ENCODE measurements at places on chromosomes 16 and 17.

DNA sequence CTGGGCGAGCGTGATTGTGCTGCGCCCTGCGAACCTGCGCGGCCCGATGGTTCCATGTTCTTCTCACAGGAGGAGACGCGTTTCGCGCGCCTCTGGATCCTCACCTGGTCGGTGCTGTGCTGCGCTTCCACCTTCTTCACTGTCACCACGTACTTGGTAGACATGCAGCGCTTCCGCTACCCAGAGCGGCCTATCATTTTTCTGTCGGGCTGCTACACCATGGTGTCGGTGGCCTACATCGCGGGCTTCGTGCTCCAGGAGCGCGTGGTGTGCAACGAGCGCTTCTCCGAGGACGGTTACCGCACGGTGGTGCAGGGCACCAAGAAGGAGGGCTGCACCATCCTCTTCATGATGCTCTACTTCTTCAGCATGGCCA, 1.0 kb downstream of the FZD2 start:
- no peak for DNase-seq

DNA sequence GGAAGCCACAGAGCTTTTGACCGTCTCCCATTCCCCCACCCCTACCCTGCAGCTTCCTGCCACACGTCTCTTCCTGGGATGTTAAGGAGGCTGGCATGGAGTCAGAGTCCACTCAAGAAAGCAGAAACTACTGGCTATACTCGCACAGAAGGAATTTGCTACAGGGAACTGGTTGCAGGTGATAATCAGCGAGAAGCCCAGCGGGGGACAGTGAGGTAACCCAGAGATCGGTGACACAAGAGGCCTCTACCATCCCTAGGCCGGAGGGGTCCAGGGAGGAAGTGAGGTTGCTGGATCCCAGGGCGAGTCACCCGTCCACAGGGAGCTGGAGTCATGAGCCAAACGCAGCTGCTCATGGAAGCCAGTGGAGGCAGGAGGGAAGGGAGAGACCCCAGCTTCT, 93.7 kb downstream of the SDK2 start:
- DNase-seq = no peak

DNA sequence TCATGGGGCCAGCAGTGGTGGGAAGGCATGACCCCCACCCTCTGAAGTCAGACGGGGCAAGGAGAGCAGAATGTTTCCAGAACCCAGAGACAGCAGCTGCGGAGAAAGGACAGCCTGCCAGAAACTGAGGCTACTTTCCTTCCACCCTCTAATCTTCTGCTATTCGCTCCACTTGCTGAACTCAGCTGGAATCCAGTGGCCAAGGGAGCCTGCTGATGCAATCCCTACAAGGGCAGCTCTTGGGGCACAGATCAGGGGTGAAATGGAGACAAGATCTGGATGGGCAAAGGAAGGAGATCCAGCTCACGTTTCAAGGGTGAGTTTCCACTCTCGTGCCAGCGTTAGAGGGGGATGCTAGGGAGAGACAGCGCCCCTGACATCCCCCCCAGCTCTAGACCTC, 479.1 kb downstream of the SLC39A11 start:
- no peak for DNase-seq

GRCh38 chr16:89257281-89257731, 39.8 kb downstream of the ZNF778 start:
- no peak for DNase-seq

DNA sequence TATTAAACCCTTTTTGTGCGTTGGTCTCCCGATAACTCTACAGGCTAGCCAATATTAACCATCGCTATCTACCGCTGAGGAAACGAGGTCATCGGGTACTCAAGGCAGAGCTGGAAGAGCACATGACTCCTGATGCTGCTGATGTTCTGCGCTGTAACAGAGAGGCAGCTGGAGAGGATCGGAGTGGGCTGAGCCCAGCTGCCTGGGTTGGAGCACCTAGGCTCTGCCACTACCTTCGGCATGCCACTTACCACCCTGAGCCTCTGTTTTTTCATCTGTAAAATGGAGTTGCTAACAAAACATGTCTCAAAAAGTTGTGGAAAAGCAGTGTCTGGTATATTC, 432 bp upstream of the SLC46A1 start:
- no peak for DNase-seq

DNA sequence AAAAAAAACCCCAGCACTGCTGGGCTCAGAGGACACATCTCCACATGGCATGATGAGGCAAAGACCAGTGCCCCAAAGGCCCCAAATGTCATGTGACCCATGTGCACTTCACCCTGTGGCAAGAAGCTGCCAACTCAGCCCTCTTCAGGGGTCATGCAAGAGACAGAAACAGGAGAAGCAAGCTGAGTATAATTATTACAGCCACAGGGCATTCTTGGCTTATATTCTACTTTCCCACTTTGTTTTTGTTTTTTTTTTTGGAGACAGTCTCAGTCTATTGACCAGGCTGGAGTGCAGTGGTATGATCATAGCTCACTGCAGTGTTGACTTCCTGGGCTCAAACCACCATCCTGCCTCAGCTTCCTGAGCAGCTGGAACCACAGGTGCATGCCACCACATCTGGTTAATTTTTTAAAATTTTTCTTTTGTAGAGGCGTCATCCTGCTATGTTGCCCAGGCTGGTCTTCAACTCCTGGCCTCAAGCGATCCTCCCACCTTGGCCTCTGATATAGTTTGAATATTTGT, 32.7 kb upstream of the LITAF start:
- DNase-seq = no peak

DNA sequence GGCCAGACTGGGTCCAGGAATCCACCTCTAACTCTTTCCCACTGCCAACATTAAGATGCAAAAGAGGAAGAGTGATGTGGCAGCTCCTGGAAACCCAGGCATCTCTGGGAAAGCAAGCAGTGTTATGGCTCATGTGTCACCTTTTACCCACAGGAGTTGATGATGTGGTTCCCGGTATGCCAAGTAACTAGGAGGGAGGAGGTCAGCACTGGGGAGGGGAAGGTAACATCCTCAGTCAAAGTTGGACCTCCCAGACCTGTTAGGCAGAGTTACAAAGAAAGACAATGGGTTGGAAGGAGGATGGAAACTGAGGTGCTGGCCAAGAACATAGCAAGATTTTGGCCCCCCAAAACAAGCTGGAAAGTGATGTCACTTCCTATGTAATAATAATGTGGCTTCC, 11.4 kb downstream of the KRABD2 start:
- DNase-seq = no peak

GRCh38 chr16:26134588-26134987, 442.8 kb downstream of the HS3ST4 start:
- DNase-seq = no peak

GRCh38 chr17:7961421-7961820, 29.4 kb downstream of the CNTROB start:
- no peak for DNase-seq

DNA sequence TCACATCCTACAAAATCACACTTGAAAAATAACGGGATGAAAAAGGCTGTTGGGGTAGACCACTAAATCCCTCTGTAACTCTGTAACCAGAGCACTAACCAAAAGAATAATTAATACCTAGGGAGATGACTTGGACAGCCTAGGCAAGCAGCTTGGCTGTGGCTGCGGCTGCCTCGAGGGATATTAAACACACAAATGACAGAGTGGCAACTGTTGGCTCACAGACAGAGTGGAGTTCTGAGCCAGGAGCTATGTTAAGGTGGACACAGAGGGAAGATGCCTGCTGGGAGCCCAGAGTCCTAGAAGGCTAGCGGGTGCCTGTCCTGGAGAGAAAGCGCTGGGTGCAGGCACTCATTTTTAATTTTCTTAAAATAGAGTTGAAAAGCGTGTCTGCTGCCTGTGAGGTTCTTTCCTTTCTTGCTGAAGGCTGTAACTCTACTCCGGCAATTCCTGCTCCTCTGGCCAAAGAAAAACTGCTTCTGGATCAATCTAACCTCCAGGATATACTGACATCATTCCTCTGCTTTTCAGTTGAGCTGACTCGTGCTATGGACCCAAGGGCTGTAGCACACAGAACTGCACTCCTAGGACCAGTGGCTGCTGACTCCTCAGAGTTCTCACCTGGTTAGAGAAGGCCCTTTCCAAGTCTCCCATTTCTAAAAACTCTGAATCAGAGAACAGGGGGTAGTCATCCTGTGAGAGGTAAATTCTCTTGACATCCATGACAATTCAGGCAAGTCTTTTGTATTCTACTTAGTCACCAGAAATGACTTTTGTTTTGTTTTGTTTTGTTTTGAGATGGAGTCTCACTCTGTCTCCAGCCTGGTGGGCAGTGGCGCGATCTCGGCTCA, 147.9 kb downstream of the STX8 start:
- no peak for DNase-seq

DNA sequence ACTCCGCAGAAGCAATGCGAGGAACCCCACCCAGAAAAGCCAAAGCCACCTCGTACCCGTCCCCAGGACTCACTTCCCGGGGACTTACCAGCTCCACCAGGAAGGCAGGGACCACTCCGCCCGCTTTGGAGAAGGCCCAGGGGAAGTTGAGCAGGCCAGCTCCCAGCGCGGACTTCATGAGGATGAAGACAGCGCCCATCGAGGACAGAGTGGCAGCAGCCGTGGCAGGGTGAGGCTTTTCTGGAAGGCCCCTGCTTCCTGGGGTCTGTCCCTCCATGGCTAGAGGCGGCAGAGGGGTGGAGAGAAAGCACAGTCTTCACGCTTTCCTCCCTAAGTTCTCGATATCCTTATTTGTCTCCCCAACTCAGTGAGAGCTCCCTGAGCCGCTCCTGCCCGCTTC, 714 bp downstream of the SLC38A8 start:
- no peak for DNase-seq

DNA sequence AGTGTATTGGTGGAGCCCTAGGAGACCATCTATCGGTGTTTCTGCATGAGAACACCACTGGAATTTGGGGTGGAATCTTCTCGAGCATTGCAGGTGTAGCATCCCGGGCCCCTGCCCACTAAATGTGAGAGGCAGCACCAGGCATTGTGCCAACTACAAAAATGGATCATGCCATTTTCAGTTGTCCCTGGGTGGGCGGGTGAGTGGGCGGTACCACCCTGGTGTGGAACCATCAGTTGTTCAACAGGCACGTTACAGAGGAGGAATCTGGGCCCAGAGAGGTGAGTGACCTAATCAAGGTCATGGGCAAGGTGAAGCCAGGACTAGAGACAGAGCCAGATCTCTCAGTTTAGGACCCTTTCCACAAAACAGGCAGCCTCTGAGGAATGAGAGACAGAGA, 8.8 kb downstream of the PIPOX start:
- no peak for DNase-seq

GRCh38 chr17:70271200-70271599, 101.9 kb downstream of the KCNJ2 start:
- DNase-seq = no peak

- no peak for DNase-seq
These were observed 8.6 kb upstream of the KDM6B start for GRCh38 chr17:7825206-7825990.

DNA sequence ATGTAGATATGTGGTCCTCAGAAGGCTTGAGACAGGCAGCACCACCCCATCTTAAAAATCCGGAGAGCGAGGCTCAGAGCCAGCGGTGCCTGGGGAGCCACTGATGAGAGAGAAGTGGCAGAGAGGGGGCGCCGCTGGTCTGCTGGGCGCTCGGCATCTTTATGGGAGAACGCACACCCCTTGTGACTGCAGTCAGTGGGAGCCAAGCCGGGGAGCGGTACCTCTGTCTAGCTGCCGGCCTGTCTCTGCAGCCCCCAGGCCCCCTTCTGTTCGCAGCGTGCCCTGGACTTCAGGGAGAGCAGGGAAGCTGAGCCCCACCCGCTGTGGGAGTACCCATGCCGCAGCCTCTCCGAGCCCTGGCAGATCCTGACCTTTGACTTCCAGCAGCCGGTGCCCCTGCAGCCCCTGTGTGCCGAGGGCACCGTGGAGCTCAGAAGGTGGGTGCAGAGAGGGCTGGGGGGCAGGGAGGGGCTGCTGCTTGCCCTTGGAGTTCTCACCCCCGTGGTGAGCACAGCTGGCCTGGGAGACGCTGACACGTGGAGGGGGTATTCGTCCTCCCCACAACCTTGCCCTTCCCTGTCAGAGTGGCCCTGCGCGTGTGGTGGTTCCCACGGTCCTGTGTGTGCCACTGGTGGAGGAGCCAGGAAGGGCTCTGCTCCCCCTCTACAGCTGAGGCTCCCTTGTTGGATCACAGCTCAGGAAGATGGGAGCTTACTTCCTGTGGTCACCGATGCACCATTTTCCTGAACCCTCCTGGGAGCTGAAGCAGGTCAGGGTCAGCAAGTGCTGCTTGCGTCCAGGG, 44.8 kb downstream of the PRMT7 start:
- no peak for DNase-seq

DNA sequence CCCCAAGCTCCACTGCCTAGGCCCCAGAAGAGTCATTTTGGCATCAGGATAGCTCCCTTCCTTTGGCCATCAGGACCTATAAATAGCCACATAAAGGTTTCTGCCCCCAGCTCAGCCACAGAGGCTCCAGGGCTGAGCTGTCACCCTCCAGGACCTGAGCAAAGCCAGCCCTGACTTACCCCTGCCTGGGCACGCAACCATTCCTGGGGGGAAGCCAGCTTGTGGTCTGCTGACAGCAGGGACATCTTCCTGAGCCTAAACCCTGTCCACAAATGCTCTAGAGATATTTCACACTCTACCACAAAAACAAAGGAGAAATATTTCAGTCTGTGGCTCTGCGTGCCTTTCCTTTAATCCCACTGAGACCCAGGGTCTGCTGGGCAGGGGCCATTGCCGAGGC, 123.7 kb upstream of the CCL2 start:
- no peak for DNase-seq

GRCh38 chr17:692116-692515, 22.5 kb downstream of the VPS53 start:
- no peak for DNase-seq

DNA sequence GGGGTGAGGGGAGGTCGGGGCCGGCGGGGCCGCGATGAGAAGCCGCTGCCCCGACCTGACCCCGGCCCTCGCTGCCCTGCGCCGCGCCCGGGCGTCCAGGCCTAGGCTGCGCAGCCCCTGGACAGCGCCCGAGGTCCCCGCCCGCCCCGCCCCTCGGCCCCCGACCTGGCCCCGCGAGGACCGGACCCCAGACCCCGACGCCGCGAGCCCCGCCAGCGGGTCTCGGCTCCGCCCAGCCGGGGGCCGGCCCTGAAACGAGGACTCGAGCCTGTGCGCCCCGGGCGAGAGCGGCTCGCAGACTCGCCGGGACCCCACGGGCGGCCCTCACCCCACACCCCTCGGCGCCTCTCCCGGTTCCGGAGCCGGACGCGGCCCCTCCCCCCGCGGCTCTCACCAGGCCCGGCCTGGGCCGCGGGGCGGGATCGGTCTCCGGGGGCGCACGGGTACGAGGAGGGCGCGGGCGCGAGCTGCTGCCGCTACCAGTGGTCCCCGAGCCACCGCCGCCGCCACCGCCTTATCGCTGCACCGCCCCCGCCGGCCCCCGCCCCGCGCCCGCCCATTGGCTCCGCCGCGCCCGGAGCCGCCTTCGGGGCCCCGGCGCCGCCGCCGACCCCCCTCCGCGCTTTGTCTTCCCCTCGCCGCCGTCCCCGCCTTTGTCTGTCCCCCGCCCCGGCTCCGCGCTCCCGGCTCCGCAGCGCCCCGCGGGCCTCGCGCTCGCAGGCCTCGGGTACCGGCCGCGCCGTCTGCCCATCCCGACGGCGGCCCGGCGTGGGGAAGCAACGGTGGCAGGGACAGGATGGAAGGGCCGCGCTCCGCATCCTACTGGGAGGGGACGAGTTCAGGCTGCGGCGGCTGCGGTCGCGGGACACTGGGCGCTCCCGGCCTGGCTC, at the start of gene LIMD2:
TSS of gene LIMD2 (minus strand) at position 488 of the 890 bp plus-strand sequence. CDS start 827 bp downstream, outside the sequence.
- DNase-seq = no peak

- no peak for DNase-seq
These were observed 10.1 kb upstream of the OSGIN1 start for GRCh38 chr16:83942815-83943515.

- DNase-seq = no peak
These were observed 29.3 kb downstream of the GINS3 start for GRCh38 chr16:58421529-58421928.

- DNase-seq = no peak
These were observed 7.3 kb upstream of the ALDH3A1 start for GRCh38 chr17:19755392-19755791.
